Daoy (cell line): ENCODE measurements at places on chromosomes 3 and 15. TPM values are rescaled to one million over a fixed set of nuclear protein-coding genes. Genes with fewer than 3 reads are reported as not detected.

The DUOX2 gene
- total RNA-seq, result 0.40 and 1.2 TPM in 2 replicates

The TMEM108 gene
- 0.34 and 1.8 TPM in 2 replicates for total RNA-seq

The HMG20A gene
- 14.6 and 16.4 TPM in 2 replicates for total RNA-seq

The EXD1 gene
- total RNA-seq, result not detected in 2 replicates

The SPSB4 gene
- 2.3 and 2.4 TPM in 2 replicates for total RNA-seq

The TNFAIP8L3 gene
- 0.97 and 1.0 TPM in 2 replicates for total RNA-seq

The RPL22L1 gene
- total RNA-seq, result 114 and 150 TPM in 2 replicates

The SPRED1 gene
- total RNA-seq, result 15.9 and 17.5 TPM in 2 replicates

The VIPR1 gene
- 19.3 and 31.7 TPM in 2 replicates for total RNA-seq

The CCDC33 gene
- total RNA-seq, result 4.9 and 5.9 TPM in 2 replicates

The HYAL1 gene
- 0.06 TPM in 1 of 2 replicates, not detected in the other for total RNA-seq

The SH2D7 gene
- not detected in 2 replicates for total RNA-seq

The SLC9C1 gene
- not detected in 2 replicates for total RNA-seq

The GPR160 gene
- 5.8 and 6.3 TPM in 2 replicates for total RNA-seq

The UCN2 gene
- 3.0 and 6.2 TPM in 2 replicates for total RNA-seq
